SW 1271 (cell line): ENCODE measurements at places on chromosomes 5 and 9.

- no peak for DNase-seq
These were observed 27.8 kb downstream of the RALGPS1 start for GRCh38 chr9:126942399-126942798.

- no peak for DNase-seq
These were observed 24.9 kb upstream of the CEP120 start for GRCh38 chr5:123448017-123448617.

DNA sequence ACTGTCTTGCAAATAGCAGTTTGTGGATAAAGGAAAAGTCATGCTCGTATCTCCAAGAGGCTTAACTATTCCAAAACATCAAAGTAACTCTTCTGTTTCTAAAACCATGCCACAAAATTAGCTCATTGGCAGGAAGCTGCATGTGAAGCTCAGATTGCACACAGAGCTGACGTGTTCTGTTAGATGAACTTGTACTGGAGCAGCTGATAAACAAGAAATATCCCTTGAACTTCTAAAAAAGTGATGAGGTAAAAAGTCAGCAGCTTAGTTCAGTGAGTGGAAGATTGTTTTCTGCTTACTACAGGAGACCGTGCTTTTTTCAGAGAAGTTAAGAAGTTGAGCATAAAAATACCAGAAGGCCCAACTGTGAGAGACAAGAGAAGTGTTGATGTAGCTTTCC is 113.2 kb downstream of the SLC12A2 start:
- no peak for DNase-seq

DNA sequence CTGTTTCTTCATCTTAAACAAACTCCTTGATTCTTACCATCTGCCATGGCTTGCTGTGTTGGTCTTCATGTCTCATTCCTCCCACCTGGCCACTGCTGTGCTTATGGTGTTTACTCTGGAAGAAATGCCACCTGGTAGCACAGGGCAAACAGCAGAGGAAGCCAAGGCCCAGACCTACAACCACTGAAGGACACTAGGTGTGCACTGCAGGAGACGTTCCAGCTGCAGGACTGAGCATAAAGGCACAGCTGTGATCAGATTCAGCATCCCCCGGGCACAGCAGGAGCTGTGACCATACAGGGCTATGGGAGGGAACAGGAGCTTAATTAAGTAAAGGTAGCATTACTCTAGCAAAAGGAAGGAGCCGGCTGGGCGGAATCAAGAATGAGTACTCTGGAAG is 12.6 kb upstream of the GNAQ start:
- no peak for DNase-seq

DNA sequence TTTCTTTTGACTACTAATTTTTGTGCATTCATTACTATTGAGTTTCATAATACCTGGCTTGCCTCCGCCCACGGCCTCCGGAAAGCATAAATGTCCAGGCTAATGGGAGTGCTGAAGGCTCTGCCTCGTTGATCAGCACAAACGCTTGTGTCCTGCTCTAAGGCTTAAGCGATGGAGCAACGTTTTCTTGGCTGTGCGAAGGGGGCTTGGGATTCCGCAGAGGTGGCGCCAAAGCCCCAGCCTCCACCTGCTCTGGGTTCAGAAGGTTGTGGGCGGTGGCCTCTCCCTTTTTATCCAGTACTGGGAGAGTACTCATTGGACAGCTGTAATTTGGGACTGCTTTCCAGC is 19.7 kb downstream of the ANXA2R start:
- no peak for DNase-seq
